ENCODE measurements at places on chromosomes 5 and 9.

DNA sequence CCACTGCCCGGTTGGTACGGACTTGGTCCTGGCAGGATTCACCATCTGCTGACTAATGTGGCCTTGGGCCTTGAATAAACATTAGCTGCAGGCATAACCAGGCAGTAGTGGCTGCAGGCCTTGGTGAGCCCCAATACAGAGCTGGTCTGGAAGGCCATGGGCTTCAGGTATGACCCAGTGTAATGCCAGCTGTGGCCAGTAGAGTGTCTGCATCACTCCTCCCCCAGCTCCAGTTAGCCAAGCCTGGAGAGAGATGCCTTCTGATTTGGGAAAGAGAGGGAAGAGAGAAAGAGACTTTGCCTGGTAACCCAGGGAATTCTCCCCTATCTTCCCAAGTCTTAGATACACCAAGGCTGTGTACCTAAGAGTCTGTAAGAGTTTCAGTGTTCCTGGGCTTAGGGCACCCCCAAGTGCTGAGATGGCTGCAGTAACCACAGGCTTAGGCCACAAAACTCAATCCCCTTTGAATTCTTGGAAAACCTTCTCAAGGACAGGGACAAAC lies 5.6 kb upstream of the C5 start:
- no peaks in the 10 kb centered on the region for H3K27me3 ChIP-seq
- H3K4me1 ChIP-seq, result no peaks in the 10 kb centered on the region
- H3K4me3 ChIP-seq, result no peak overlapping the region
- no peak overlapping the region for H3K27ac ChIP-seq
- peak; percentile 10 for DNase-seq
- no peaks in the 10 kb centered on the region for H3K36me3 ChIP-seq

GRCh38 chr9:128715436-128715750 lies 8.5 kb downstream of the ZDHHC12 start:
- peaks cover 32% of the 10 kb centered on the region for H3K36me3 ChIP-seq
- DNase-seq, result no peak
- H3K27ac ChIP-seq, result no peak overlapping the region
- no peaks in the 10 kb centered on the region for H3K4me1 ChIP-seq
- no peaks in the 10 kb centered on the region for H3K27me3 ChIP-seq

DNA sequence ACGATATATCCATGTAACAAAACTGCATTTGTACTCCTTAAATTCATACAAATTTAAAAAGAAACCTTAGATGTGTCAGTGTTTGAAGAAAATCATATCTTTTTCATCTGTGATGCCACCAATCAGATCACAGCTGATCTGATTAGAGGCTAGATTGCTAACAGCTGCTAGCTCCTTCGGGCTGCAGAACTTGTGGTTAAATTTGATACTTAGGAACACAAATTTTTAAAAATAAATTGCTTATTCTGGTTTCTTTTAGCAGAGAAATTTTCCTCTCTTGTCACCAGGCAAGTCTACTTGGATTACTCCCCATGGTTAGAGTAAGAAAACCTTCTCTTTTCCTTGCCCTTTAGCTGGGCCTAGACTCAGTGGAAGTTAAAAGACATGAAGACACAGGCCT lies 94.6 kb upstream of the RANBP6 start:
- H3K4me1 ChIP-seq, result peaks cover 20% of the 10 kb centered on the region
- peak; percentile 26 for DNase-seq
- H3K27me3 ChIP-seq, result no peaks in the 10 kb centered on the region
- H3K27ac ChIP-seq, result no peak overlapping the region
- no peak overlapping the region for H3K4me3 ChIP-seq

DNA sequence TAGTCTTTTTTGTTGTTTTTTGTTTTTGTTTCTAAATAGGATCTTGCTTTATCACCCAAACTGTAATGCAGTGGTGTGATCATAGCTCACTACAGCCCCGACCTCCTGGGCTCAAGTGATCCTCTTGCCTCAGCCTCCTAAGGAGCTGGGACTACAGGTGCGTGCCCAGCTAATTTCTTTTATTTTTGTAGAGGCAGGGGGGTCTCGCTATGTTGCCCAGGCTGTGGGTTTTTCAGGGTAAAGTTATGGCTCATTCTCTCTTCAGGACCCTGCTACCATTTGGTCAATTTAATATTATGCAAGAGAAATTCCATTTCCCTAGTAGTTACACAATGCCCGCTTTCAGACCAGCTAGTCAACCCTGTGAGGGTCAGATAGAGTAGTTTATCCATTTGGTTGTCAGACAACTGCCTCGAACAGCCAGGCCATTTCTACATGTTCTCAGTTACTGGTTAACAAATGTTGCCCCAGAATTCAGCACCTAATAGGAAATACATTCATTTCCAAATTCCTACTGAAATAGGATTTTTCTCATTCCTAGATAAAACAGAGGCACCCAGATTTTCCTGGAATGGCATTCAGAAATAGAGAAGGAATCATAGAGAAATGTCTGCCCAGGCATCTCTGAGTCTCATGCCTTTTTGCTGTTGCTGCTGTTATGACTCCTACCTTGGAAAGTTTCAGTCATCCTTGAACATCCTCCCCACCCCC lies 6.4 kb upstream of the GLIS3 start:
- no peak overlapping the region for H3K27ac ChIP-seq
- H3K4me3 ChIP-seq, result no peak overlapping the region
- H3K36me3 ChIP-seq, result no peaks in the 10 kb centered on the region
- H3K27me3 ChIP-seq, result peaks cover 28% of the 10 kb centered on the region
- H3K4me1 ChIP-seq, result no peaks in the 10 kb centered on the region

DNA sequence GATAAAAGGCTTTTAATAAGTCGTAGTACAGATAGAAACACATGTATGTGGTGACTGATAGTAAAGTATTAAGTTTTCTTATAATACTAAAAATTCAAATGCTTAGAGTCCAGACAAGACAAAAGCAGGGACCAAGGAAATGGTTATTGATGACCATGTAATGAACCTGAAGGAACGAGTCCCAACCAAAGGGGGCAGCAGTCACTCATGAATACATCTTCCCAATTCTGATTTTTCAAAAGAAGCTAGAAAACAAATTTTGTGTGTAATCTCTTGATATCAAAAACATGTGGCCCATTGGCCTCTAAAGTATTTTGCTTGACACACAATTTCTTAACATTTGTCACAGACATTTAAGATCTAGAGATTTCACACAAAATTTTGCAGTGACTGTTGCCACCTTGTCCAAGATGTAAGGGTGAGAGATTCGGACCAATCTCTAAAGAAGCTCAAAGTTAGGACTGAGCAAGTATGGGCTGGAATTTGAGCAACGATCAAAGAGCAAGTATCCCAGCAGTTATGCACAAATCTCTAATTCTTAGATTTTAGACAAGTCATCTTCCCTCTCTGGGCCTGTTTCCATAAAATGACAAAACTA lies 66.8 kb downstream of the ARL15 start:
- H3K36me3 ChIP-seq, result no peaks in the 10 kb centered on the region
- no peak for DNase-seq
- H3K27me3 ChIP-seq, result no peaks in the 10 kb centered on the region
- H3K27ac ChIP-seq, result no peak overlapping the region
- H3K4me1 ChIP-seq, result no peaks in the 10 kb centered on the region

DNA sequence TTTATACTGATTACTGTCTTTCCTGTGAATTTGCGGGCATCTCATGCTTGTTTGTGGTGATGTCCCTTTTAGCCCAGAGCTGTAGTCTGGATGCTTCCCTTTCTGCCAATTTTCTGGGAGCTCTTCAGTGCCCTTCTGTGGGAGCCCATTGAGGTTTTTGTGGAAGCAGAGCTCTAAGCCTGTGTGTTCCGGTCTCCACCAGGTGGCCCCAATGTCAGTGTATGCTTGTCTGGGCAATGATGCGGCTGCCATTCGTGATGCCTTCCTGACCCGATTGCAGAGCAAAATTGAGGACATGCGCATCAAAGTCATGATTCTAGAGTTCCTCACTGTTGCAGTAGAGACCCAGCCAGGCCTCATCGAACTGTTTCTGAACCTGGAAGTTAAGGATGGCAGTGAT lies 35.1 kb downstream of the SH3GLB2 start:
- peaks cover 15% of the 10 kb centered on the region for H3K4me1 ChIP-seq
- peak; percentile 22 for DNase-seq
- peaks cover 91% of the 10 kb centered on the region for H3K36me3 ChIP-seq
- H3K4me3 ChIP-seq, result no peak overlapping the region
- H3K27me3 ChIP-seq, result no peaks in the 10 kb centered on the region
- no peak overlapping the region for H3K27ac ChIP-seq
